EH (cell line): ENCODE measurements at places on chromosomes 6 and 20.

- peak; percentile 24 for DNase-seq
Measured at GRCh38 chr6:158825951-158826306, 6.8 kb upstream of the EZR start.

DNA sequence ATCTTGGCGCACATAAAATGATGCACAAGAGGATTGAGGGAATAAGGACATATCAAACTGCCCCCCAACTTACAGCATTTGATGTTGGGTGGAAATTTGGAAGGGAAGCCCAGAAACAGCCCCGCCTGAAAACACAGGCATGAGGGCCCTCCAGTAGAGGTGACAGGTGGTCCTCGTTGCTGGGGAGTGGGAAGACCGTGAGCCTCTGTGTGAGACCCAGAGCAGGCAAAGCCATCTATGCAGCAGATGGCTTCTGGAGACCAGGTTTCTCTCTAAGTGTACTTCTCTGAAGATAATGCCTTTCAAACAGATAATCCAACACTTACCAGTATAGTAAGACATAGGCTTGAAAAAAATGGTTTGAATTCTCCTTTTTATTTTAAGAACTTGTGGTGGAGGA lies 132.2 kb upstream of the INSM1 start:
- DNase-seq: no peak

- DNase-seq: no peak
Measured at GRCh38 chr20:58141971-58142842, 86.2 kb downstream of the ANKRD60 start.

GRCh38 chr6:125732398-125732797 lies 17.0 kb upstream of the HEY2 start:
- no peak for DNase-seq

DNA sequence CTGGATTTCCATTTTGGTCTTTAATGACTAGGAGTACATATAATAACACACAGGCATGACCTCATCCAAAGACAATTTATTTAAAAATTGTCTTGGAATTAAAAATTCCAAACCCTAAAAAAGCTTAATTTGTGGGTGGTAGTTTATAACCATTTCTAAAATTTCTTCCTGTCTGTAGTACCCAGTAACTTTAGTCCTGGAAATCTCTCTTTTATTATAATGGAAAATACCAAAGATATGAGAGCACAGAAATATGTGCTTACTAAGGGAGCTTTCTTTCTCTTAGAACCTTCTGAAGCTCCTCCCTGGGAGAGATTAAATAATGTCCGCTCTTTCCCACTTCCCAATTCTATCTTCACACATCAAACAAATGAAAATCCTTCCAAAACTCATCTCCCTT lies 70.5 kb upstream of the PRL start:
- peak; percentile 84 for DNase-seq
